ENCODE measurements at places on chromosomes 13 and 19.

GRCh38 chr19:5547881-5548280 is 19.9 kb downstream of the TINCR start:
- no peak for DNase-seq
- H3K4me1 ChIP-seq = no peaks in the 10 kb centered on the region
- no peak overlapping the region for H3K27ac ChIP-seq

DNA sequence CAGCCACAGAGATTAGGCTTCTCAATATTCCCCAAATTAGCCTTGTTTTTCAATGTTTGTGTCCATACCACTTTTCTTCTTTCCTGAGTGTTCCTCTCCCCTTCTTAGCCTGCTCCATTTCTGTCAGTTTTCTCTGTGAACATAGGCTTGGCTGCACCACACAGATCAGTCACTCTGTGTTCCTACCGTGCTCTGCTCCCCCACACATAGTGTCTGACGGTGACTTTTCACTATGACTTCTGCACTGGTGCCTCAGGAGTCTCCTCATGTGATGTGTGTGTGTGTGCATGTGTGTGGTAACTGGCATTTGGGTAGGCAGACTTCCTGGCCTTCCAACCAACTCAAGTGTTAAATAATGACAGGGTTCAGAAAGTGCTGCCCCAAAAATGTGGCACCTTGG is 47.9 kb upstream of the MYCBP2 start:
- H3K27ac ChIP-seq = no peak overlapping the region
- H3K4me3 ChIP-seq = no peak overlapping the region
- no peak for DNase-seq
- H3K27me3 ChIP-seq = peaks cover 15% of the 10 kb centered on the region
- no peaks in the 10 kb centered on the region for H3K36me3 ChIP-seq

DNA sequence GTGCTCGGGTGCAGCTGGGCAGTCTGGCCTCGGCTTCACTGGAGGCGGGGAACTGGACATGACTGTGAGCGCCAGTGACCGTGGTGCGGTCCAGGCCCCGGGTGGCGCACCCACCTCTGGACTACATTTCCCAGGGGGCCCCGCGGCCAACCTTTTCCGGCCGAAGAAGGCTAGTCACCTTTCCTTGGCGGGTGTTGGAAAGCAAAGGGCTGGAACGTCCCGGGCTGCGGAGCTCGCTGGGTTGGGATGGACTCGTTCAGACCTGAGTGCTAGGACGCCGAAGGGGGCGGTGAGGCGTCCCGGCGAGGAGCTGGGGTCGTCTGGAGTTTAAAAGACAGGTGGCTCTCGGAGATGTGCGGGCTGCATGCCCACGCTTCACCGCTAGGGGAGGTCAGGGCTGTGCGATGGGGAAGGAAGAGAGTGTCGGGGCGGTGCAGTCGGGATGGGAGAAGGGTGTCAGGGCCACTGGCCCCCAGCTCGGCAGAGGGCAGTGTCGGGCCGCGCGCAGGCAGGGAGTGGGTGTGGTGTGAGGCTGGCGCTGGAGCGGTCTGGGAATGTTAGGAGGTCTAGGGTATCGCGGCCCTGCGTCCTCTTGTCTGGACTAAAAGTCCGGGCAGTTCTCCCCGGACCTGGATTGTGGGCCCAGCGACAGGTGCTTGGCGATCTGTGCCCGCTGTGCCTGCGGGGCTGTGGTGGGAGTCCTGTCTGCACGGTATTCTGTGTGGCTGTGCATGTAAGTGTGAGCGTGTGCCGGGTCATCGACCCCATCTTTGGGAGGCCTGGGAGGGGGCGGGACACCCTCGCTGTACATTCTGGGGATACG is 57.1 kb downstream of the ZNF568 start:
- peaks cover 9% of the 10 kb centered on the region for H3K4me1 ChIP-seq
- peak overlapping the region; percentile 91 for H3K4me3 ChIP-seq
- H3K27me3 ChIP-seq = no peaks in the 10 kb centered on the region
- H3K27ac ChIP-seq = peak overlapping the region; percentile 80
- H3K36me3 ChIP-seq = peaks cover 30% of the 10 kb centered on the region

DNA sequence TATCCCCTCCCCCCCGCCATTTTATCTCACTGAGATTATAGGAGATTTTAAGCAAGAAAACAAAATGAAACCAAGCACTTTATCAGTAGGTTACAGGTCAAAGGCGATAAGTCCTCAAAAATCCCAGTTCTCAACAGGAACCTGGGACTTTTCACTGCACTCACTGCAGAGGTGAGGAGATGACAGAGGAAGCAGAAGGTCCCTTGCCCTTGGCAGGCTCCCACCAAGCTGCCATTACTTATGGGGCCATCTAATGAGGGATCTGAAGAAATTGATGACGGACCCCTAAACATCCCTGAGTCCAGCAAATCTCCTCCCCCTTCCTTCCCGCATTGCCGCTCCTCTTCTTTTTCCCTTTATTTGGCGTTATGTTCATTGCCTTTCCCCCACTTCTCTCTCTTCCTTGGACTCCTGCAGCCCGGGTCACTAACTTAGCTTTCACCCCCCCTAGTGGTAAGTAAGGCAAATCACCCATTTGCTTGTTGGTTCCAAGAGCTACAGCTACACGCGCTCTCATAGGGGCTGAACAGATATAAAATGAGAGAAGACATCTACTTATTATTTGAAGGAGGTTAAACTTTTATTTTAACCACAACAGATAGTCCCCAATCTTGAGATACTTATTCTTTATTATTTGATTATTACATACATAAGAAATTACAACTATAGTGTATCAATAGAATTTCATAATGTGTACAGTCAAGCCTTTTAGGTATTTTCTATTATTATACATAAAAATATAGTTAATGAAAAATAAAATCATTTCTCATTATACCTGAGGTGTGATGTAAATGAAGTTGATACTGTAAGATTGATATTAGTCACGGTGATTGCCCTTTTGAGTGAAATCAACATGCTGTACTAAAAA is 52.0 kb upstream of the ARGLU1 start:
- no peaks in the 10 kb centered on the region for H3K4me1 ChIP-seq
- H3K27me3 ChIP-seq = peaks cover 27% of the 10 kb centered on the region
- no peaks in the 10 kb centered on the region for H3K36me3 ChIP-seq
- no peak overlapping the region for H3K4me3 ChIP-seq

DNA sequence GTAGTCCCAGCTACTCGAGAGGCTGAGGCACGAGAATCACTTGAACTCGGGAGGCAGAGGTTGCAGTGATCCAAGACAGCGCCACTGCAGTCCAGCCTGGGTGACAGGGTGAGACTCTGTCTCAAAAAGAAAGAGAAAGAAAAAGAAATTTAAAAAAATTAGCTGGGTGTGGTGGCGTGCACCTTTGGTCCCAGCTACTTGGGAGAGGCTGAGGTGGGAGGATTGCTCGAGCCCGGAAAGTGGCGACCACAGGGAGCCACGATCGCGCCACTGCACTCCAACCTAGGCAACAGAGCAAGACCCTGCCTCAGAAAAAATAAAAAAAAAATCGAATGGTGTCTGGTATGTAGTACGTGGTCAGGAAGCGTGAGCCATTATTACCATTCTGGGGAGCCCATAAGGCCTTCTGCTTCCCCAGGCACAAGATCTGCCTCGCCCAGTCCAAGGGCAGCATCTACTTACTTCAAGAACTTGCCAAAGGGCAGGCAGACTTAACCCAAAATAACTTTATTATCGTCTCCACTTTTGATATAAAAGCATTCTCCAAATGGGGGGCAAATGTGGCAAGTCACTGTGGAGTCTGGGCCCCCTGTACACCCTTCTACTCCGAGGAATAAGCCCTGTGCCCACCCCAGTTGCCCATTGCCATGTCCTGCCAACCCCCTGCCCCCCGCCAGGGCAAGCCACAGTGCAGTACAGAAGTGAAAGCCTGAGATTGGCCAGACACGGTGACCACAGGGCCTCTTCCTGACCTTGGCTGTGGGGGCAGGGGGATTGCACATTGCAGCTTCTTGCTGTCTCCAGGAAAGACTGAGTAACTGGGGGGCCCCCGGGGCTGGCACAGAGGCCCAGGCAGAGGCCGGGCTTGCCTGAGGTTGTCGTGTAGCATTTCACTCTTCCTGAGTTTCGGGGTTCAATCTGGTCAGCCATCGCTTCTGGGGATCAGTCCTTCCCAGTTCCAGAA is 12.6 kb downstream of the CCL25 start:
- H3K27me3 ChIP-seq = no peaks in the 10 kb centered on the region
- H3K4me1 ChIP-seq = no peaks in the 10 kb centered on the region
- DNase-seq = no peak
- no peak overlapping the region for H3K4me3 ChIP-seq
- peaks cover 3% of the 10 kb centered on the region for H3K36me3 ChIP-seq
- no peak overlapping the region for H3K27ac ChIP-seq

- H3K4me3 ChIP-seq = no peak overlapping the region
- DNase-seq = no peak
- no peaks in the 10 kb centered on the region for H3K36me3 ChIP-seq
- no peaks in the 10 kb centered on the region for H3K27me3 ChIP-seq
- H3K27ac ChIP-seq = no peak overlapping the region
- H3K4me1 ChIP-seq = no peaks in the 10 kb centered on the region
Observed at GRCh38 chr19:11168568-11168967, 13.0 kb upstream of the SPC24 start.

- peaks cover 26% of the 10 kb centered on the region for H3K4me1 ChIP-seq
- no peak for DNase-seq
- no peak overlapping the region for H3K27ac ChIP-seq
Observed at GRCh38 chr19:30222992-30223865, 149.0 kb upstream of the ZNF536 start.

- peak overlapping the region; percentile 82 for H3K4me3 ChIP-seq
- peaks cover 21% of the 10 kb centered on the region for H3K36me3 ChIP-seq
- no peak overlapping the region for H3K27ac ChIP-seq
Observed at GRCh38 chr19:2050349-2050990, 574 bp downstream of the MKNK2 start.

DNA sequence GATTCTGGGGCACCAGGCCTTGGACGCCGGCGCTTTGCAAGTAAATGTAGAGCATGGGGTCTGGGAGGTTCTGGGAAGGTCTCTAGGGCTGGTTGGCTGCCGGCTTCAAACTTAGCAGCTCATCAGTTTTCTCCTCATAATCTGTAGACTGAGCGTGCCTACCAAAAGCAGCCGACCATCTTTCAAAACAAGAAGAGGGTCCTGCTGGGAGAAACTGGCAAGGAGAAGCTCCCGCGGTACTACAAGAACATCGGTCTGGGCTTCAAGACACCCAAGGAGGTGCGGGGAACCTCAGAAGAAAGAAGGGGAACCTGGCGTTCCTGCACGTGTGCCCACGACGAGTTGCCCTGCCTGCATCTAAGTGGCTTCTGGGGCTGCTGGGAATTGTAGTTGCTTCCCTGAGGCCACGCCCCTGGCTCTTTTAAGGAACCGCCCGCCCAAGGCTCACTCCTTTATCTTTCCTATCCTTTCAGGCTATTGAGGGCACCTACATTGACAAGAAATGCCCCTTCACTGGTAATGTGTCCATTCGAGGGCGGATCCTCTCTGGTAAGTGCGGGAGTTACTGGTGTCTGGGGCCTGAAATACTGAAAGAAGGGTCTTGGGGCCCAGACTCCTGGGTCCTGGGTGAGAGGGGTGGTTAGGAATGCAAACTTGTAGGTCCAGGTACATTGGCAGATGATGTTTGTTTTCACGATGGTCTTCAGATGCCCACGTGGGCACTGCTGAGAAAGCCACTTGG is 984 bp downstream of the RPS11 start:
- H3K27me3 ChIP-seq = no peaks in the 10 kb centered on the region
- peaks cover 44% of the 10 kb centered on the region for H3K4me1 ChIP-seq
- peak overlapping the region; percentile 94 for H3K27ac ChIP-seq

- peaks cover 60% of the 10 kb centered on the region for H3K27me3 ChIP-seq
- peaks cover 18% of the 10 kb centered on the region for H3K4me1 ChIP-seq
- no peaks in the 10 kb centered on the region for H3K36me3 ChIP-seq
- no peak within 1 kb of the TSS for H3K27ac ChIP-seq
Observed at GRCh38 chr19:45601524-45602374, at the start of gene GPR4. Gene GPR4 (minus strand): TSS chr19:45602212. CDS start chr19:45591866, 10,346 bp downstream.

DNA sequence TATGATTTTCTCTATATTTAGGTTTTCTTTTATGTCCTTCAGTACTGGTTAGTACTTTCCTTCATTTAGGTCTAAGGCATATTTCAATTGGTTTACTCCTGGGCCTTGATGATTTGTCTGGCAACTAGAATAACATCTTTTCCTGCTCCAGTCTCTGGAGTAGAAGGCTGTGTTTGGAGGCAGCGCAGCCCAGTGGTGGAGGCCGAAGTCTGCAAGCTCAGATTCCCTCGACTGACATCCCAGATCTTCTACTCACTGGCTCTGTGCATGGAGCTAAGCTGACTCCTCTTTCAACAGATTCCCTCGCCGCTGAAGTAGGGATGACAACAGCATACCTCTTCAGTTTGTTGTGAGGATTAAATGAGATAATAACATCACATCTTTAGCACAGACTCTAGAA is 141.0 kb downstream of the RAP2A start:
- no peak for DNase-seq
- no peaks in the 10 kb centered on the region for H3K36me3 ChIP-seq
- no peak overlapping the region for H3K27ac ChIP-seq
- H3K4me3 ChIP-seq = no peak overlapping the region
- H3K4me1 ChIP-seq = no peaks in the 10 kb centered on the region

DNA sequence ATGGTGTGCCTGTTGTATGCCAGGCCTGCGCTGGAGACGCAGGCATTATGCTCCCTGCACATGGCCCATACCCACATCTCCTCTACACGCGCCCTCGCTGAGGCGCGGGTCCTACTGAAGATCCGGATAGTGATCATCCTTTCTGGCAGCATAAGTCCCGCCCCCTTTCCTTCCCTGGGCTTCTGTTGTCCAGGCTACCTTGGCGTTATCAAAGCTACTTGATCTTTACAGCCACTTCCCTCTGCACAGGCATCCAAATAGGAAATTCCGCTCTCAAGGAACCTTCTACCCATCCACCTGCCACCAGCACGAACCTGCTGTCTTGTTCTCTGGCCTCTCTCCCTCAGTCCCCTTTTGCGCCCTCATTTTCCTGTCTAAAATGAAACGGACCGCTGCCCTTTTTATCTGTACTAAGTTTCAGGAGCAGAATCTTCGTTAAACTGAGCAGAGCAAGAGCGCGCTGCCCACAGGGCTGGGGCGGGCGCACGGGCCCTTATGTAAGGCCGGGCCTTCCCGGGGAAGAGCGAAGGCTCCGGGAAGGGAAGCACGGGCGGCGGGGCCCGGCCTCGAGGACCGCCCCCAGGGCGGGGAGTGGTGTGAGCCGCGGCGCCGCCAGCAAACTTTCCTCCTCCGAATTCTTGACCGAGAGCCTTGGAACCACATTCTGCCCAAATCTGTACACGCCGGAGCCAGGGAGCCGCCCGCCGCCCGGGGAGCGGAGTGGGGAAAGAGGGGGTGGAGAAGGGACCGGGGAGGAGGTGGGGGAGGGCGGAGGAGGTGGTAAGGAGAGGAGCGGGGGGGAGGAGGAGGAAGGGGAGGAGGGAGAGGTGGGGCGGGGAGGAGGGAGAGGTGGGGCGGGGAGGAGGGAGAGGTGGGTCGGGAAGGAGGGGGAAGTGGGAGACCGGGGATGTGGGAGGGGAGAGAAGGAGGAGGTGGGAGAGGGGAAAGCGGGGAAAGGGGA is 920 bp upstream of the UBE2L5 start:
- no peaks in the 10 kb centered on the region for H3K27me3 ChIP-seq
- H3K27ac ChIP-seq = peak overlapping the region; percentile 18
- H3K4me1 ChIP-seq = peaks cover 17% of the 10 kb centered on the region

GRCh38 chr19:3046698-3047495 is 15.4 kb downstream of the TLE5 start:
- H3K4me3 ChIP-seq = no peak overlapping the region
- no peak for DNase-seq
- H3K27ac ChIP-seq = no peak overlapping the region
- H3K4me1 ChIP-seq = peaks cover 8% of the 10 kb centered on the region

All from activated T-helper 2 cell treated with anti-CD3 and anti-CD28 coated beads, Interferon-gamma antibody, Interleukin-2, Interleukin-4, amounts not matched to agents 10 μg/mL and 5 μg/mL and 100 μg/mL, durations not matched to agents 14 hours and 24 hours and 36 hours (primary cell).